Germinal center (tissue), 1 donor: ENCODE measurements at places on chromosomes 2 and 18.

DNA sequence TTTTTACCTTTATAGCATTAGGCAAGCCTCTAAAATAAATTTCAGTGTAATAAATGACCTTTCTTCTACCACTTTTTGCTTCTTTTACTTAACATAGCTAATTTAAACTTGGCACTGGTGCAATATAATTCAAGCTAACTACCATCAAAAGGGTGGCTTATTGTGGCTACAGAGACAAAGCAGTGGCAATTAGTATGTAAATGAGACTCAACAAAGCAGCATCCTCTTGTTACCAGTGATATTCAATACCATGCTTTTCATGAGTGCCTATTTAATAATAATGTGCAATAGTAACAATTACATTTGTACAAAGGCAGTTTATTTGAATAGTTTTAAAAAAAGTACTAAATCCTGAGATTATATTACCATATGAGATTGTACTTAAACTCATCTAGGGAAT lies 93.4 kb downstream of the SOS1 start:
- no peak for DNase-seq

- no peak for DNase-seq
These were observed 105.4 kb upstream of the CNGA3 start for GRCh38 chr2:98240786-98241398.

DNA sequence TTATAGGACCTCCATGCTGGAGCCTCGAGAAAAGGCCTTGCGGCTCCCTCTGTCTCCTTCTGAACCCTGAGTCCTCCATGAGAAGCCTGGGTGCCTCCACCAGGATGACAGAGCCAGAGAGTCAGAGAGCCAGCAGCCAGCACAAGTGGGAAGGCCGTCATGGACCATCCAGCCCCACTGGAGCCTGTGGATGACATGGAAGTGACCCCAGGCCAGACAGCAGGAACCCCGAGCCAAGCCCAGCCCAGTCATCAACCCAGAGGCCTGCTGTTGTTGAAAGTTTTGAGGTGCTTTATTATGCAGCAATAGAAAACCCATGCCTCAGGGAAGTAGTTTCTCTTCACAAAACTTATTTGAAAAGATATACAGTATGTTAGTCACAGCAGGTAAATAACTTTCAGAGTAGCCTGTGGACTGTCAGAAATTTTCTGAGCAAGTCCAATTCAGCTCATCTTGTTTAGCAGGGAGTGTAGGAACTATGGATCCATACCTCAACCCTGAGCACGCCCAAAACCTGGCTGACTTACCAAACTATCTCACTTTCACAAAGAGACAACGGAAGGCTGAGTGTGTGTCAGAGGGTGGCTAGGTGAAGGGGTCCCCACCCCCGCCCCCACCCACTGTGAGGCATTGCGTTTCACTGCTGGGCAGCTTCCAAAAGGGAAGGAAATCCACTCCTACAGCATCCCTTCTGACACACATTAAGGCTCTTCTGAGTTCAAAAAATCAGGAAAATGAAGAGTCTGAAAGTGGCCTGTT lies 79.9 kb upstream of the NDUFV2 start:
- no peak for DNase-seq

DNA sequence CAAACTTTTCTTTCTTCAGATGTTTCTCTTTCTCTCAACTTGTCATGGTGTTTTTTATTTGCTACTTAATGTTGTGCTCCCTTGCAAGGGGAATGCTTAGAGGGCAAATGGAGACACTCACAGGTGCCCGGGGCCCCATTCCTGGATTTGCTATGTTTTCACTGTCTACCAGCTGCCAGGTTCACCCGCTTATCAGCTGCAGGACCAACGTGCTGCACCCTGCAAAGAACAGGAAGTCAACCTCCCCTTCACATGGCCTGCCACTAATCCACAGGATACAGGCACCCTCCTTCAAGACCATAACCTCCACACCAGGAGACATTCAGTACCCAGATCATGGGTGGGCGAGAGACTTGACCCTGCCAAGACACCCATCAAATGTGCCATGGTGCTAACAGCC lies 237.6 kb upstream of the STON1 start:
- DNase-seq: no peak
